ENCODE measurements at places on chromosomes 4 and X.

- DNase-seq, result no peak
- no peak overlapping the region for H3K27ac ChIP-seq
- H3K4me3 ChIP-seq, result no peak overlapping the region
- H3K4me1 ChIP-seq, result no peaks in the 10 kb centered on the region
These were observed 5.9 kb upstream of the STIM2 start for GRCh38 chr4:26854701-26855100.

- H3K4me3 ChIP-seq, result no peak overlapping the region
- no peaks in the 10 kb centered on the region for H3K36me3 ChIP-seq
- H3K4me1 ChIP-seq, result no peaks in the 10 kb centered on the region
- no peak for DNase-seq
- no peaks in the 10 kb centered on the region for H3K27me3 ChIP-seq
These were observed 200.7 kb downstream of the SOWAHB start for GRCh38 chr4:76697129-76697803.

DNA sequence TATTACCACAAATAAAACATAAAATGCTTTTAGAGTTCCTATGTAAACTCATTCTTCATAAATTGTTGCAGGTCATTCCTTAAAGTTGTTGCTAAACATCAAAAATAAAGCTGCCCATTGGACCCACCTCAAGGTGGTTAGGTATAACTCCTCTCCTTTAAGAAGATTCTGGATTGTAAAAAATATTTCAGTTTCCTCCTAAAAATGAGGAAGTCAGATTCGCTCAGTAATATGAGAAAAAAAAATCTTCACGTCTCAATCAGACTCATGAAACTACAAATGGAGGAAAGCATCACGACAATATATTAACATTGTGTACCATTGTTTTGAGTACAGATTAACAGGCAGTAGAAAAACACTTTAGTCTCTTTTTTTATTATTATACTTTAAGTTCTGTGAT lies 105.9 kb downstream of the DDX60 start:
- no peaks in the 10 kb centered on the region for H3K4me1 ChIP-seq
- no peak overlapping the region for H3K27ac ChIP-seq
- DNase-seq, result no peak
- H3K4me3 ChIP-seq, result no peak overlapping the region

DNA sequence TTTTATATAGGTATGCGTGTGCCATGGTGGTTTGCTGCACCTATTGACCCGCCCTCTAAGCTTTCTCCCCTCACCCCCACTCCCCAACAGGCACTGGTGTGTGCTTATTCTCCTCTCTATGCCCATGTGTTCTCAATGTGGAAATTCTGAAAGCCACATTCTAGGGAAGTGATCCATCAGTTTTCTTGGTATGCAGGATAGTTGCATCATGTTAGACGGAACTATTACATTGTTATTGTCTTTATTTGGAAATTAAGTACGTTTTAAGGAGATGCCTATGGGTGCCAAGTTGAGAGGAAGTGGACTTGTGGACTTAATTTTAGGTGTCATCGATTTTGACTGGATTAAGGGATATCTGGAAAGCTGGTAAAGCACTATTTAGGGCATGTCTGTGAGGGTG lies 204.6 kb downstream of the RBM46 start:
- H3K4me3 ChIP-seq, result no peak overlapping the region
- H3K36me3 ChIP-seq, result no peaks in the 10 kb centered on the region
- H3K27me3 ChIP-seq, result no peaks in the 10 kb centered on the region
- H3K4me1 ChIP-seq, result no peaks in the 10 kb centered on the region
- no peak overlapping the region for H3K27ac ChIP-seq

GRCh38 chrX:135354288-135354687 lies 45.0 kb downstream of the ETDC start:
- H3K4me1 ChIP-seq, result no peaks in the 10 kb centered on the region
- no peak overlapping the region for H3K27ac ChIP-seq
- H3K27me3 ChIP-seq, result no peaks in the 10 kb centered on the region
- no peaks in the 10 kb centered on the region for H3K36me3 ChIP-seq
- no peak for DNase-seq

DNA sequence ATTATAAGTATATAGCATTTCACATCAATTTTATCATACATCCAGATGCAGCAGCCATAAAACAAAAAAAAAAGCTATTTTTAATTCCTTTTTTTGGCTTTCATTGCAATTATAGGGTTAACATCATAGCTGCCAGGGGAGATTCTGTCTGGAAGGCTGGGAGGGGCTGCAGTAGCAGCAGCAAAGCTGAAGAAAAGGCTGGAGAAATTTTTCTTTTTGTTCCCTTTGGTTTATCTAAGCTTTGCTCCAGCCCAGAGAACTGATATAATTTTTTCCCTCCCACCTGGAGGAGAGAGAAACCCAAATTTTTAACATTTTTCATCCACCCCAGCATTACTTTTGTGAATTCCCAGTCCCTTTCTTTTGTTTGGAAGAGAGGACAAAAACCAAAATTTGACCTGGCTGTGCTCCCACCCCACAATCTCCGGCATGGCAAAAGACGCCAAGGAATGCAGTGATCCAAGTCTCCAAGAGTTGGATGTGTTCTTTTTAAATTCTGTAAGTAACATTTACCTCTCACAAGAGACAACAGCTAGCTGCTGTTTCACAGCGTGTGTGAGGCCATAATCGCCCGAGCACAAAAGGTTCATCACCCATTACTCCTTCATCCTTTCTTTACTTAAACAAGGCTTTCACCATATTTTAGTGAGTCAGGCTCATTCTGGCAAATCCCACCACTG lies 25.1 kb upstream of the FAM156A start:
- H3K36me3 ChIP-seq, result no peaks in the 10 kb centered on the region
- no peak for DNase-seq
- no peaks in the 10 kb centered on the region for H3K4me1 ChIP-seq
- no peak overlapping the region for H3K27ac ChIP-seq
- peaks cover 4% of the 10 kb centered on the region for H3K27me3 ChIP-seq

DNA sequence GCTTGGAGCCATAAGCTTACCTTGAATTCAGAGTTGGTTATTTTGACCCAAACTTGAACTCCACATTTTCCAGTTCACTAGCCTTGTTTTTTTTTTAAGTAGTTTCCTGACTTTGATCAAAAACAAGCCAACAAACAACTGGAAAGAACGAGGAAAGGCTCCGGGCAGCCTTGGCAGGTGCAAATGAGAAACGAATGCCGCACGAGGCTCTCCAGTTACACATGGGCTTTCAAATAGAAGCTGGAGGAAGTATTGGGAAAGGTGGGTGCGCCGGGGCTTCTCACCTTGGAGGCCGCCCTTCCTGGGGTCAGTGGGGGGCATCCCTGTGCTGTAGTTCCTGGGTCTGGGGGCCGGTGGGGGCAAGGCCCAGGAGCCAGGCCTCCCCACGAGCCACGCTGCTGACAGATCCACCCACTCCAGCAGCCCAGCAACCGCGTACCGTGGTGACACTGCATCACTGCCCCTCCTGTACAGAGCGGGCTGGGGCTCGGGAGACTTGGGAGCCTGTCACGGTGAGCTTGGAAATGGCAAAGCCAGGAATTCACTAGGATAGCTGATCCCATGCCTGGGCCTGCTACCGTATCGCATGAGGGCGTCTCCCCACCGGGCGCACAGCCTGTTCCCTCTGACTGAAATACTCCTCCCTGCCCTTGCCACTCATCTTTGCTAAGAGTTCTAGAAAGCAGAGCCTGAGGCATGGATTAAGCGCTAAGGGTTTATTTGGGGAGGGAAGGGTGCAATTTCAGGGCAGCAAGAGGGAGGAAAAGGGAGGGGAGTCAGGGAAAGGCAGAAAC lies 50.9 kb upstream of the ADRA2C start:
- H3K27ac ChIP-seq, result no peak overlapping the region
- peak; percentile 11 for DNase-seq
- no peaks in the 10 kb centered on the region for H3K4me1 ChIP-seq
- no peaks in the 10 kb centered on the region for H3K27me3 ChIP-seq

DNA sequence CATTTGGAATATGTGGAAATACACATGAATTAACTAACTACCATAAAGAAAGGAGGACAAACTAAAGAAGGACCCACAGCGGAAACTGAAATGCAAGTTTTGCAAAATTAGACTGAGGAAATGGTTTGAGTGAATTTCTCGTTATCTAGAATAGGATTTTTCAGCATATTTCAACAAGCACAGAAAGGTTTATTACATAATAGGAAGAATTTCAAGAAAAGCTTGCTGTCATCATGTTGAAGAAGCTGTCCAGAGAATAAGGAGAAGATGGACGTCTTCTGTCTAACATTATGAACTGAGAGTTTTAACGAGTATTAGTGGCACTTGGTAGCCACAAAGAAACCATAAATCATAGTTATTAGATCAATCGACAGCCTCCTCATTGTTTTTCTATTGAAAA lies 45.0 kb downstream of the TEC start:
- DNase-seq, result no peak
- no peaks in the 10 kb centered on the region for H3K36me3 ChIP-seq
- H3K4me3 ChIP-seq, result no peak overlapping the region
- no peak overlapping the region for H3K27ac ChIP-seq
- H3K27me3 ChIP-seq, result no peaks in the 10 kb centered on the region

- no peaks in the 10 kb centered on the region for H3K4me1 ChIP-seq
- DNase-seq, result no peak
- no peaks in the 10 kb centered on the region for H3K36me3 ChIP-seq
- H3K27me3 ChIP-seq, result no peaks in the 10 kb centered on the region
These were observed 59.8 kb downstream of the NELFA start for GRCh38 chr4:1948892-1949436.

DNA sequence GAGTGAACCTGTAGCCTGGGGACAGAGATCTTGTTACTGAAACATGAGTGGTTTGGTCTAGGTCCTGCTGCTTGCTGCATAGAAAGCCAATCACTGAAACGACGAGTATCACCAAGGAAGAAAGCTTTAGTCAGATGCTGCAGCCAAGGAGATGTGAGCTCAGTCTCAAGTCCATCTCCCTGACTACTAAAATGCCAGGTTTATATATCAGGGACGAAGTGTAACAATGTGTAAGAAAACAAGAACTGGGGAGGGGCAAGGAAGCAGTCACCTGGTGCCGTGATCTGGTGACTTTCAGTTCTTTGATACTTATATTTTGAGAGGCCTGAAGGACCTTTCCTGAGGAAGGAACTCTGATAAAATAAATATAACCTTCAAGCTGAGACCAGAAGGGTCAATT lies 19.6 kb upstream of the ABRAXAS1 start:
- no peak overlapping the region for H3K27ac ChIP-seq
- no peaks in the 10 kb centered on the region for H3K36me3 ChIP-seq
- no peaks in the 10 kb centered on the region for H3K27me3 ChIP-seq
- no peaks in the 10 kb centered on the region for H3K4me1 ChIP-seq
- DNase-seq, result no peak

GRCh38 chrX:134718966-134719317 lies 60.7 kb upstream of the PLAC1 start:
- H3K27me3 ChIP-seq, result no peaks in the 10 kb centered on the region
- H3K4me1 ChIP-seq, result no peaks in the 10 kb centered on the region
- no peak for DNase-seq
- H3K27ac ChIP-seq, result no peak overlapping the region

DNA sequence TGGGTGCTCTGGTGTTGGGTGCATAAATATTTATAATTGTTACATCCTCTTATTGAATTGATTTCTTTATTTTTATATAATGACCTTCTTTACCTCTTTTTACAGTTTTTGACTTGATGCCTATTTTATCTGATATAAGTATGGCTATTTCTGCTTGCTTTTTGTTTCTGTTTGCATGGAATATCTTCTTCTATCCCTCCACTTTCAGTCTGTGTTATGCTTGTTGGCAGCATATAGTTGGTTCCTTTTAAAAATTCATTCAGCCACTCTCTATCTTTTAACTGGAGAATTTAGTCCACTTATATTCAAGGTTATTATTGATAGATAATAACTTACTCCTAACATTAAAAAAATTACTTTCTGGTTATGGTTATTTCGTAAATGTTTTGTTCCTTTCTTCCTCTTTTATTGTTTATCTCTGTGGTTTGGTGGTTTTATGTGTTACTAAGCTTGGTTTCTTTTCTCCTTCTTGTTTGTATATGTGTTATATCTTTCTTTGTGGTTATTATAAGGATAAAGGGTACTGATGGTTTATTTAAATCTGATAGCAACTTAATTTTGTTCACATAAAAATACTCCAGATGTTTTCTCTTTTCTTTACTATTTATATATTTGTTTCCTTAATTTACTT lies 69.5 kb downstream of the IL15 start:
- no peak for DNase-seq
- H3K4me3 ChIP-seq, result no peak overlapping the region
- no peaks in the 10 kb centered on the region for H3K4me1 ChIP-seq
- H3K27me3 ChIP-seq, result no peaks in the 10 kb centered on the region
- no peak overlapping the region for H3K27ac ChIP-seq
- no peaks in the 10 kb centered on the region for H3K36me3 ChIP-seq

DNA sequence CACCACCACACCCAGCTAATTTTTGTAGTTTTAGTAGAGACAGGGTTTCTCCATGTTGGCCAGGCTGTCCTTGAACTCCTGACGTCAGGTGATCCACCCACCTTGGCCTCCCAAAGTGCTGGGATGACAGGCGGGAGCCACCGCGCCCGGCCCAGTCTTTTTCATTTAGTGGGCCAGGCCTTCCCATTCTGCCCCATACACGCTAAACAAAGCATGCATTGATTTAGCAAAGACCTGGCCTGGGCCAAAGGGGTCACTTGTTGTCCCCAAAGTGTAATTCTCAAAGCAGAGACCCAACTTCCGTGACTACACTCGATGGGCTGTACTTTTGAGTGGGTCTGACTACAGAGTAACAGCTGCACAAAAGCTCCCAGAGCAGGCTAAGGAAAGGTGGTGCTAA lies 29.2 kb downstream of the CNGA2 start:
- no peak overlapping the region for H3K27ac ChIP-seq
- no peaks in the 10 kb centered on the region for H3K36me3 ChIP-seq

DNA sequence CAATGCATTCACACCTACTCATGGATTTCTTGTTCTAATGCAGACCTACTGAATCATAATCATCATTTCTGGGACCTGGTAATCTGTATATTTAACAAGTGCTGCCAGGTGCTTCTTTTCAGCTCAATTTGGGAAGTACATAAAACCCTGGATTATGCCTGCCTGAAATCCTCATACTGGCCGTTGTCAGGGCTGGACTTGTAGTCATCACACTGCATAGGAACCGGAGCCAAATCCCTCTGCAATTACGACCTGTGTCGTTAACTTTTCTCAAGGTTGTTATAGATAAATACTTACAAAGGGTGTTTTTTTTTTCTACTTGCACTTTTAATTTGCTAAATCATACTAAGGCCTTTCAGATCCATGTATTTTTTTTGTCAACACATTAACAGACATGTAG lies 294.9 kb upstream of the PRPS2 start:
- DNase-seq, result no peak
- H3K36me3 ChIP-seq, result no peaks in the 10 kb centered on the region
- no peaks in the 10 kb centered on the region for H3K27me3 ChIP-seq
- H3K4me1 ChIP-seq, result no peaks in the 10 kb centered on the region

DNA sequence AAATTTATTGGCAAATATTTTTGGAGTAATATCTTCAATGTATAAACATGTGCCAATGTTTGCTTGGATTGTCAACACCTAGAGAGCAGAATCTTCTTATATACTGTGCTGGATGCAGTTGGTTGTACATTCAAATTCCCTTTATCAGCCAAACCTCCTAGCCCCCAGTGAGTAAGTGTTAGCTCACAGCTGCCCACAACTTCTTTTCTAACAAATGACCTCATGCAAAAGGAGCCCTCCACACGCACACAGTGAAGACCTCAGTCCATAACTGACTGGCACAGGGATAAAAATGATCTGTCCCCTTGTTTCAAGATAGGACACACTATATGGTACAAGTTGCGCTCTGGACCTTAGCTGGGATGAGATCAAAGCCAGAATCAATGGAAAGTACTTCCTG lies 458.0 kb upstream of the NWD2 start:
- H3K27ac ChIP-seq, result no peak overlapping the region
- H3K36me3 ChIP-seq, result no peaks in the 10 kb centered on the region
- H3K27me3 ChIP-seq, result no peaks in the 10 kb centered on the region
- no peak for DNase-seq
- H3K4me1 ChIP-seq, result no peaks in the 10 kb centered on the region

All from right lobe of liver (tissue), 6 donors.